CD4-positive, CD25-positive, alpha-beta regulatory T cell (primary cell): ENCODE measurements at places on chromosomes 7 and 10.

GRCh38 chr7:74387606-74388005 is 66.1 kb upstream of the GTF2IRD1 start:
- no peak for DNase-seq

GRCh38 chr10:69228151-69228550 is 8.0 kb downstream of the HKDC1 start:
- no peak for DNase-seq

GRCh38 chr10:80542652-80543318 is 5.1 kb downstream of the SH2D4B start:
- DNase-seq, result no peak

DNA sequence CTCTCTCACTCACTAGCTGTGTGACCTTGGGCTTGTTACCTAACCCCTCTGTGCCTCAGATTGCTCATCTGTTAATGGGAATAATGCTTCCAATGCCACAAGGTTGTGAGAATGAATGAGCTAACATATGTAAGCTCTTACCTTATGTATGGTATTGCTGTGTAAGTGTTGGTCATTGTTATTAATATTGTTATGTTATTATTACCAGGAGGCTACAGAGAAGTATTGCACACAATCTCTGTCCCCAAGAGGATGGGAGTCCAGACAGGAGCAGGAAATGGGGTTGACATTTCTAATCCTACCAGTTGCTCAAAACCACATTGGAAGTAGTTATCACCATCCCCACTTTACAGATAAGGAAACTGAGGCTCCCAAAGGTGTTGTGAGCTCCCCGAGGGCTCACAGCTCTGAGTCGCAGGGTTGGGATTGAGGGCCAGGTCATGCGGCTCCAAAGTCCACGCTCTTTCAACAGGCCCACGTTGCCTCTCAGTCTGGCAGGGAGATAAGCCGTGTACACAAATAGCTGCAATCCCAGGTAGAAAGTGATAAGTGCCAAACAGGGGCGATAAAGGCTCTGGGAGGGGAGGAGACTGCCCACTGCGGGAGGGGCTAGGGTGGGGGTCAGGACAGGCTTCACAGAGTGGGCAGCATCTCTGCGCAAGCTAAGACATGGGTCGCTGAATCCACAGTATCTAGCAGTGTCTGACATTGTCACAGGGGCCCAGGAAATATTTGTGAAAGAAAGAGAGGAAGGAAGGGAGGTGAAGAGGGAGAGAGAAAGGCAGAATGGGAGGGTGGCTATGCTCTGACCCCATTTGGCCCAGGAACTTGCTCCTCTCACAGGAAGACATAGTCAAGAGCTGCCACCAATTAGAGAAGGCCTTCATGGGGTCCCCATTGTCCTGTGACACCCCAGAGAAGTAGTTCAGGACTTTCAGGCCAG is 9.6 kb upstream of the ZMIZ1 start:
- DNase-seq, result no peak

DNA sequence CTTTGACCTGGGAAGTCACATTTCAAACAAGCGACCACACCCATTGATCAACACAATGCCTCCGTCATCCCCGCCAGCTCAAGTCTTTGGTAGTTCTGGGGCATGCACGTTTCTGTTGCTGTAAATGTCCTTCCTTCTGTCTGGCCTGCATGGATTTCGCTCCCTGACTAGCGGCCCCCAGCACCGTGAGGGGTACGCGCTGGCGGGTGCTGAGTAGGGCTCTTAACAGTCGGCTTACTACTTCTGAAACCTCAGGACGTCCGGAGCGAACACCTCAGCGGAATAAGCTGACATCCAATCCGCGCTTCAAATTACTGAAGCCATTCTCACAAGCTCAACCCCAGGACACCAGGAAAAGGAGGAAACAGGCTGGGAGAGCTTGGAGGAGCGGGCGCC is 505 bp downstream of the NUDCD3 start:
- DNase-seq, result peak; percentile 82

- DNase-seq, result no peak
Observed at GRCh38 chr10:11824376-11824775, 1.2 kb downstream of the PROSER2 start.

GRCh38 chr10:46524472-46525176 is 31.8 kb downstream of the GPRIN2 start:
- no peak for DNase-seq

GRCh38 chr10:109701633-109702215 is 221.6 kb downstream of the XPNPEP1 start:
- DNase-seq, result no peak

DNA sequence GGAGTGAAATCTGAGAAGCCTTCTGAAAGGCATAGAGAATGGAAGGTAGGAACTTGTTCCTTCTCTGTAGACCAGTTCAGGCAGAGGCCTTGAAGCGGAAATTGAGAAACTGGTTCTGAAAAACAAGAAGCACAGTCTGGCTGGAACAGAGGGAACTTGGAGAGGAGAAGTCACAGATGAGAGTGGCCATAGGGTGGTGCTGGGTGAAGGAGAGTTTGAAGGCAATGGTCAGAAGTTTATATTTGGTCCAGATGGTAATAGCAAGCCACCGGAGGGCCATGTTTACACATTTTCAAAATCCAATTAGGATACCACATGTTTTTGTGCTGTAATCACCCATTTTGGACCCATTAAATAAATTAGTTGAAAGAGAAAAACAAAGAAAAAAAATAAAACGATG is 692.5 kb downstream of the INHBA start:
- DNase-seq, result no peak

GRCh38 chr7:50557099-50557498 is 8.1 kb downstream of the DDC start:
- DNase-seq, result no peak

DNA sequence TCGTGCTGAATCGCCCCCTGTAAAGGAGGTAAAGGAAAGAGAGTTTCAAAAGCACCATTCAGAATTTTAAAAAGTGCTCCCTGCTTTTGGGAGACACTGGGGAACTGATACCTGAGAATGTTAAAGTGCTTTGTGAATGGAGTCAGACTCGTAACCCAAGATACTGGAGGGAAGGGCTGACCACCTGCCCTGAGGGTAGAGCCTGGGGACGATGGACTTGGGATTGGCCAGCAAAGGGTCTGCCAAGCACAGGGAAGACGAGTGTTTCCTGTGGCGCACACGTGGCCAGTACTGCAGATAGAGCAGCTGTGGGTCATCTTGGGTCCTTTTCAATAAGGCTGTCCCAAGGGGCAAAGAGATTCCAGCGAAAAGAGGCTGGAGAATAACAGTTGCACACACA is 1284.1 kb upstream of the AUTS2 start:
- DNase-seq, result no peak

GRCh38 chr7:87354749-87355148 is 9.3 kb downstream of the CROT start:
- DNase-seq, result no peak

DNA sequence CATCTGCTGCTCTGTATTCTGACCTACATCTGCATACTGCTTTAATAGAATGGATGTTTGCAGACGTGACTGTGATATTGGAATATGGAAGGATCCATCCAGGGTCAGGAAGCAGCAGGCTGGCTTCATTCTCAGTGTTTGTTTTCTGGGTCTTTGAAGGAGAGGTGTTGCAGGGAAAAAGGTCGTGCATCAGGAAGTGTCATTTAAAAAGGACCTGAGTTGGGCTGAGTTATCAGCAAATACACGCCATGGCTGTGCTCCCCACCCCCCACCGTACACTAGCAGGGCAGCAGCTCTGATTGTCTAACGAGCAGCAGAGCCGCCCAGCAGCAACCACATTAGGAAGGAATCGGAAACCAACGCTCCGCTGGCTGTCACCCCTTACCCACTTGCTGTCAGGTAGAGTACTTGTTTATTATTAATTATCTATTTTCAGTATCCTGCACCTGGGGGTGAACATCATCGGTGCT is 63.1 kb upstream of the STEAP1B start:
- no peak for DNase-seq

GRCh38 chr10:13924040-13924725 is 337.4 kb downstream of the PRPF18 start:
- DNase-seq, result no peak

- DNase-seq, result no peak
Observed at GRCh38 chr10:53314876-53315275, 542.3 kb upstream of the MBL2 start.

GRCh38 chr10:23157239-23157681 is 34.9 kb upstream of the PTF1A start:
- no peak for DNase-seq

DNA sequence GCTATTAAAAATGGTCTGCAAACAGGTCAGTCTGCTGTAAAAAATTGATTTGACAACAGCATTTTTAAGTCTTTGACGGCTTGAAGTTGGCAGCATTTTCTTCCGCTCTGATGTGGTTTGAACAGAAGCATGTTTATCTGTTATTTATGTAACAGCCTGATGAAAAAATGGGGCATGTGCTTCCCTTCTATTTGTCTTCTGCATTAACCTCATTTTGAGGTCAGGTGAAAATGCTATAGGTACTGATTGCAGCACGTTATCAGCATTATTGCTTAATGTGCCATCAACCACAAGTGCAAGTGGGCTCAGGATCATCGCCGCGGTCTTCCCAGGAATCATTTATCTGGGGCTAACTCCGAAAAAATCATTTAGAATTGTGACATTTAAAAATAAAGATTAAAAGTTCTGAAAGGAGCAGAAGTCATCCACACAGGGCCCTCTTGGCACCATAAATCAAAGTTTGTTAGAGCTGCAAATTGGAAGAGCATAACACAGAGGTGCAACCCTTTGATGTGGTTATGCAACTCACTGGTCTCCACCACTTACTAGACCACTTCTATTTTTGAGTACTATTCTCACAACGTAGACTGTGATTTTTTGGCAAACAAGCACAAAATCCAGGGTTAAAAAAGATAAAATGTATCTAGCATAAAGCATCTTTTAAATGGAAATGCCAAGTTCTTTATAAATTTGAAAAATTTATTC is 307.7 kb downstream of the MDFIC start:
- DNase-seq, result peak; percentile 41

DNA sequence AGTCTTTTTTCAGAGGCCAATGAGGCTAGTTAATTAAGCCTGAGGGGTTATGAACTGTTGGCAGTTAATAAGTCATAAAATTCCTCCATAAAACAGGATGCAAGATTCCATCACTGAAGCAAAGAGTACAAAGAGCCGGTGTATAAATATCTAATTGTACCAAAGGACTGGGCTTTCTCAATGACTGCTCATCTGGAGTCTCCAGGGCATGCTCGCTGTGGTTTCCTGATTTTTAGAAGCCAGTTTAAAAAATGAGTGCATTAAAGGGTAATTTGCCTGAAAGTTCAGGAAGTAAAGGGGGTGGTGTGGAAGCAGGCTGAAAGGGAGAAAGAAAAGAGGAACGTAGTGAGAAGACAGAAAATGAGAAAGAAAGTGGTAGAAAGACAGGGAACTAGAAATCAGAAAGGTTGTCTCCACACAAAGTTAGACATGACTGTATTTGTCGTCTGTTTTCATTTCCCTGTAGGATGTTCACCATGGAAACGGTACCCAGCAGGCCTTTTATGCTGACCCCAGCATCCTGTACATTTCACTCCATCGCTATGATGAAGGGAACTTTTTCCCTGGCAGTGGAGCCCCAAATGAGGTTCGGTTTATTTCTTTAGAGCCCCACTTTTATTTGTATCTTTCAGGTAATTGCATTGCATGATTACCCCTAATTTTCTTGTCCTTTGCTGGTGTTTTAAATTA is 282.3 kb downstream of the TWIST1 start:
- no peak for DNase-seq

DNA sequence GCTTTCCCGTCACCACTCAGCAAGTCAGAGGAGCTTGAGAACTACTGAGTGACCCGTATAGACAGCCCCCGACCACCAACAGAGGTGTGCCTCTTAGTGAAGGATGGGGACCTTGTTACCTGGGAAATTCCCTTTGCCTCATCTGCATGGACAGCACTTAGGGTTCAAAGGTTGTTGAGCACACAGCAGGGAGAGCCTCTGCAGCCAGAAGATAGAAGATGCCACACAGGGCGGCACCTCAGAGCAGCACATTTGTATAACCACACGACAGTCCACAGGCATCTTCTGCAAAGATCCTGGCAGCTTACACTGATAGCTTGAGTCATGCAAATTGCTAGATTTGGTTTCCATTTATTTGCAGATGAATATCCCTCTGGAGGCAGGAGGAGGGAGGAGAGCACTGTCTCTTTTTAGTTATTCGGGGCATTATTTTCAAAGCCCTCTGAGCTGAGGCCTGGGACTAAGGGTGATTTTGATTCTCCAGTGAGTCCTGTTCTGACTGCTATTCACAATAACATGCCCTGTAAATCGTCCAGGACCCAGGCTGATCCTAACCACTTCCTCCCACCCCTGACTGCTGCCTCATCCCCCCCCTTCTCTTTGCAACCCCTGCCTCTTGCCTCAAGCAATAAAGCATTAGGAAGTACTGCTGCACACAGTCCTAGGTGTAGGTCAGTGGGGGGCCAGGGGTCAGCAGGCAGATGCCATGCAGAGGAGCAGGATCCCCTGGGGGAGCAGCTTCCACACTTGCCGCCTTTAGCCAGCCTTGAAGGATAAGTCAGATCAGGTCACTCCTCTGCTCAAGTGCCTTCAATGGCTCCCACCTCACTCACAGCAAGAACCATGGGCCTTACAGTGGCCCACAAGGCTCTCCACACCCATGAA is 24.6 kb upstream of the INMT start:
- DNase-seq, result peak; percentile 87

DNA sequence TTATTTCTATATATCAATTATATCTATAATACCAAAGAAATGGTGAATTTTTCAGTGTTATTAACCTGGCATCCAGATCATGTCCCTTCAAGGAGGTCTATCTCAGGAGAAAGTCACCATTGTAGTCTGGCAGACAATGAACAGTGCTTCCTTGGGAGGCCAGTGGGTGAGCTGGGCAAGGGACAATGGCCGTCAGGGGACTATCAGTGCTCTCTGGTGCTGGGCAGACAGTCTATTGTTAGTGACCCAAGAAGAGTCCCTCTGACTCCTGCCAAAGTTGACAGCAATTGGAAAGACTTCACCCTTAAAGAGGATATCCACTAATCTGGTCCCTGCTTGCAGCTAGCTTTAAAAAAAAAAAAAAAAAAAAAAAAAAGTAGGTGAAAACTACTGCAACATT is 7.1 kb downstream of the JAZF1 start:
- no peak for DNase-seq

GRCh38 chr7:149703044-149703650 is 70.2 kb downstream of the ZNF467 start:
- DNase-seq, result no peak

DNA sequence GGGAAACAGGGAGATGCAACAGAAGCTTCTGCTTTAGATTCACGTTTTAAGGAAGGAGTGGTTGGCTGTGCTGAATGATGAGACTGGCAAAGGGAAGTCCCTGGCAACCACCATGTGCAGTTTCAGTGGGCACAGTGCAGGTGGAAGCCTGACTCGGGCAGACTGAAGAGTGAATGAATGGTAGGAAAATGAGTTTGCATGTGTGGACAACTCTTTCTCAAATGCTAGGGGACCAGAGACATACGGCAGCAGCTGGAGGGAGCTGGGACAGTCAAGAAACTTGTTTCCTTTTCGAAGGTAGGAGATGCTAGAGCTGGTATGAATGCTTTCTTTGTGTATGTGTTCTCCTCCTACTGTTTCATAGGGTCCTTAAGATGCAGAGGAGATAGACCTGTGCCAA is 29.0 kb downstream of the PODXL start:
- no peak for DNase-seq

DNA sequence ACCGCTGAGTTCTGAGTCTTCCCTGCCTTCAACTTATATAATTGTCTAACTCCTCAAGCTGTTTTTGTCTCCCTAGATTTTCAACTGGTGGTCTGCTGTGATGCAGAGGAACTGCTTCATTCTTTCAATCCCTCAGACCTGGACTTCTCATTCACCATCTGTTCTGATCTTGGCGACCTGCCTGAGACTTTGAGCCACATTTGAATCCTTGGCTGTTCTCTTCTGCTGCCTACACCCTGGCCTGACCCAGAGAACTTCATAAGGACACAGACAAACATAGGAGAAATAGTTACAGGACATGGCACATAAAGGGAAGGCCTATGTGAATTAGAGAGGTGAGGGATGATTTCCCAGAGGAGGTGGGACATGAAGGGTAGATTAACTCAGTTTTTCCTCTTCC is 326.7 kb downstream of the PTEN start:
- no peak for DNase-seq
